Aorta (tissue), 5 donors: ENCODE measurements at places on chromosomes 6 and 20.
A peak's percentile ranks its signal among the peaks of the same experiment; 100 is the strongest.

GRCh38 chr6:31489086-31489485 lies 8.9 kb upstream of the MICB start:
- no peak overlapping the region for H3K4me3 ChIP-seq
- H3K27me3 ChIP-seq = no peaks in the 10 kb centered on the region
- H3K36me3 ChIP-seq = no peaks in the 10 kb centered on the region
- no peak overlapping the region for H3K27ac ChIP-seq
- no peaks in the 10 kb centered on the region for H3K4me1 ChIP-seq

DNA sequence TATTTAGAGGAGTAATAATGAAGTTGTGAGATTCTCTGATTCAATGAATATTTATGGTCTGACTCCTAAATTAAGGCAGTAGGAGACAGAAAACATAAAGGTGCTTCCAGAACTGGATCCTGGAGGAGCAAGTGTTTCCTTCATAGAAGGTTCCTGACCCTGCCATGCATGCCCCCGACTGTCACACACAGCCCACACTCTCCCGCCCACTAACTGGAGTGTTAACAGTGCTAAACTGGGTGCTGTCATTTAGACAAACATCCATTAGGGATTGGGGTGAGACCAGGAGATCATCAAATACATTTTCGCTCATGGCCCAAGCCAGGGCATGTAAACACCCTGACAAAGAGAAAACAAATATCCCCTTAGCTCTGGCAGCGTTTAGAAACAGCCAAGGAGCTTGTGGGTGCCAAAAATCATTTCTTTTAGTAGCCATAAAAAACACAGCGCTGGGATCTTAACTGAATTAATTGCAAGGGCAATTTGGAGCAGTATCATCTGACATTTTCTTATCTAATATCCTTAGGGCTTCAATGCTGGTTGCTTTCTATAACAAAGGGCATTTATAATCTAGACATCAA lies 46.8 kb downstream of the INSM1 start:
- H3K4me1 ChIP-seq = no peaks in the 10 kb centered on the region
- H3K36me3 ChIP-seq = no peaks in the 10 kb centered on the region
- H3K27me3 ChIP-seq = no peaks in the 10 kb centered on the region
- no peak overlapping the region for H3K4me3 ChIP-seq
- no peak overlapping the region for H3K27ac ChIP-seq

- no peaks in the 10 kb centered on the region for H3K36me3 ChIP-seq
- DNase-seq = no peak
- H3K27ac ChIP-seq = no peak overlapping the region
- no peak overlapping the region for H3K4me3 ChIP-seq
- no peaks in the 10 kb centered on the region for H3K27me3 ChIP-seq
Measured at GRCh38 chr6:67127041-67127440, 1420.0 kb upstream of the EYS start.

GRCh38 chr6:88662163-88662580 lies 301.2 kb downstream of the RNGTT start:
- no peaks in the 10 kb centered on the region for H3K27me3 ChIP-seq
- H3K4me1 ChIP-seq = no peaks in the 10 kb centered on the region
- DNase-seq = no peak
- H3K27ac ChIP-seq = no peak overlapping the region
- no peak overlapping the region for H3K4me3 ChIP-seq

GRCh38 chr6:6611486-6611885 lies 23.0 kb downstream of the LY86 start:
- H3K36me3 ChIP-seq = no peaks in the 10 kb centered on the region
- H3K27me3 ChIP-seq = no peaks in the 10 kb centered on the region
- H3K27ac ChIP-seq = no peak overlapping the region
- H3K4me3 ChIP-seq = no peak overlapping the region
- no peak for DNase-seq

DNA sequence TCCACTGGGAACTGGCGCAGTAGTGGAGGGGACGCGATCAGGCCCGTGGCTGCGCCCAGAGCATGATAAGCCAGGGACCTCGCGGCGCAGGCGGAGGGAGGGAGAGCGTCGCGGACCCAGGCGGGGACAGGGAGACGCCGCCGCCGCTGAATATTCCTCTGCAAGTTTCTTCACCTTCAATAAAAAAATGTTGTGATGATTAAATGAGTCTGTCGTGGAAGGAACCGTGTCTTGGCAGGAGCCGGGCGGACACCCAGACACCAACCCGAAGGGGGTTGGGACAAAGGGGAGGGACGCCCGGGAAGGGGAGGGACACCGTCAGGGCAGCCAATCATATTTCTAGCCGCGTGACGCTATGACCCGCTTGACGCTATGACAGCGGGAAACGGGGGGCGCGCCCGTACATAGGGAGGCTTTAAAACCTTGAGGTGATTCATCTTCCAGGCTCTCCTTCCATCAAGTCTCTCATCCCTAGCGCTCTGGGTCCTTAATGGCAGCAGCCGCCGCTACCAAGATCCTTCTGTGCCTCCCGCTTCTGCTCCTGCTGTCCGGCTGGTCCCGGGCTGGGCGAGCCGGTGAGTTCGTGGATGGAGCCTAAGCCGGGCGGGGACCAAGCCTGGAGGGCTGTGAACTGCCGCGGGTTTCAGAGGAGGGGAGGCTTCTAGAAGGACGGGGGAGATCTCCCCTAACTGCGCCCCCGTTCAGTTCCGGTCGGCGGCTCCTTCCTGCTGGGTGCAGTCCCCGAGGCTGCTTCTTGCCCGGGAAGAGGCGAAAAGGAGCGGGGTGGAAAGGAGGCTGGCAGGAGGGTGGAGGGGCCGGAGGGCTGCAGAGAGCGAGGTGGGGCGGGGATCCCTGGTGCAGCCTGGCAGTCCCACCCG lies at the start of gene ULBP2:
Gene ULBP2 (plus strand): TSS at position 432 of the 878 bp plus-strand sequence. CDS start 59 bp downstream, at position 491.
- H3K27me3 ChIP-seq = no peaks in the 10 kb centered on the region
- no peaks in the 10 kb centered on the region for H3K36me3 ChIP-seq
- DNase-seq = peak; percentile 94
- H3K4me1 ChIP-seq = no peaks in the 10 kb centered on the region

DNA sequence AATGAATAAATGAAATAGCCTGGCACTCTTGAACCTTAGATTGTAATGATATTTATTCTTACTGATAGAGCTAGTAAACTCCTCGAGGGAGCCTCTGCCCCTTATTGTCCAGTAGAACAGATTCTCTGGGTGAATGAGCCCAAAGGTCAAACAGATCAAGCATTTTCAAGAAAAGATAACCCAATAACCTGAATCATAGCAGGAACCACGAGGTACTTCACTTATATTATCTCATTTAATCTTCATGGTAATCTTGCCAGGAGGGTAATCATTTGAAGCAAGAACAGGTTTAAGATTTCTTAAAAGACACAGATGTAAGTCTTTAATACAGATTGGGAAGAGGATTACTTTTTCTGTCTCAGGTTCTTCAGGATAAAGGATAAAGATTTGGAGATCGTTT lies 17.0 kb upstream of the TBCC start:
- peaks cover 2% of the 10 kb centered on the region for H3K36me3 ChIP-seq
- no peaks in the 10 kb centered on the region for H3K4me1 ChIP-seq
- H3K27ac ChIP-seq = no peak overlapping the region
- no peak for DNase-seq
- no peak overlapping the region for H3K4me3 ChIP-seq
- no peaks in the 10 kb centered on the region for H3K27me3 ChIP-seq

DNA sequence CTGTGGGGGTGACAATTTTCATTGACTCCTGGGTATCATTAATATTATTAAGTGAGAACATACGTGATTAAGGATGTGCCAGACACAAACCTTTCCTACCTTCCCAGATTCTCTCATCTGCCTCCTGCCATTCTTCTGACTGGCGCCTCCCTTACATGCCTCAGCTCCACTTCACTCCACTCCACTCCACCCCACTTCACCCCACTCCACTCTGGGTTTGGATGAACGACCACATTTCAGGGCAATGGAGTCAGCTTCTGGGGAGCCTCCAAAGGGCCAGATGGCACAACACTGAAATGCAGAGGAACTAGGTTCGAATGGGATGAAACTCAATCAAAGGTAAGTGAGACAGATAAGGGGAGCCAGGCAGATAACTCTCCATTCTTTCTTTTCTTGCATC lies 40.5 kb upstream of the LRRC1 start:
- H3K36me3 ChIP-seq = no peaks in the 10 kb centered on the region
- no peaks in the 10 kb centered on the region for H3K27me3 ChIP-seq
- no peak overlapping the region for H3K27ac ChIP-seq
- H3K4me1 ChIP-seq = no peaks in the 10 kb centered on the region
- no peak for DNase-seq

DNA sequence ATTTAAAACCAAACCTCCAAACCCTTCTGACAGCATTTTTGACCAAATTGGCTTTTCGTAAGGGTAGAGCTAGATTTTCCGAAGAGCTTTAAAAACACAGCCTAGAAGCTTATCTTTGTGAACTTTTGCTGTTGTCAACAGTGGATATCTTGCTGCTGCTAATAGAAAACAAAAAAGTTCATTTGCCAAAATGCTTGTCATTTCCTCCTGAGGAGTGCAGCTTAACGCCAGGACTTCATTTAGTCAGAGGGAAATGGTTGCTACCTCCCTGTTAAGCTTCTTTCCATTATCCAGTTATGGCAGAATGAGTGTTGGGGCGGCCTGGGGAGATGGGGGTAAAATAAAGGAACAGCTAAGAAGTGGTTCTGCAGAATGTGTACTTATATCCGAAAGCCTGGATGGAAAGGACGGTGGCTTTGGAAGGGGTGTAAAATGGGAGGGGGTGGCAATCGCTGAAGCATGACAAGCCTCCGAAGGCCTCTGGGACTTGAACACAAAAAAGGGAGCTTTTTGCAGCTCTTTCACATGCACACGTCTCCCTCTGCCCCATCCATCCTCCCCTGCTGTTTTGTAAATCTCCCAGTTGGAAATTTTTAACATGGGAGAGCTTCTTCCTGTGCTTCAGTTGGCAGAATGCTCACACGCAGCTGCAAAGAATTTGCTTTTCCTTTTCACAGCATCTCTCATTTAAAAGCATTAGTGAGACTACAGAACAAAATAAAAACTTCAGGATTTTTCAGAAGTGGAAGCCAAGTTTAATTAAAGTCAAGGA lies 22.5 kb downstream of the JARID2 start:
- DNase-seq = no peak
- H3K4me1 ChIP-seq = no peaks in the 10 kb centered on the region
- H3K36me3 ChIP-seq = no peaks in the 10 kb centered on the region
- no peak overlapping the region for H3K4me3 ChIP-seq
- no peak overlapping the region for H3K27ac ChIP-seq
- no peaks in the 10 kb centered on the region for H3K27me3 ChIP-seq

- no peak overlapping the region for H3K4me3 ChIP-seq
- H3K27me3 ChIP-seq = no peaks in the 10 kb centered on the region
- no peak for DNase-seq
- peaks cover 8% of the 10 kb centered on the region for H3K4me1 ChIP-seq
Measured at GRCh38 chr6:143823548-143823947, 19.6 kb upstream of the LTV1 start.

DNA sequence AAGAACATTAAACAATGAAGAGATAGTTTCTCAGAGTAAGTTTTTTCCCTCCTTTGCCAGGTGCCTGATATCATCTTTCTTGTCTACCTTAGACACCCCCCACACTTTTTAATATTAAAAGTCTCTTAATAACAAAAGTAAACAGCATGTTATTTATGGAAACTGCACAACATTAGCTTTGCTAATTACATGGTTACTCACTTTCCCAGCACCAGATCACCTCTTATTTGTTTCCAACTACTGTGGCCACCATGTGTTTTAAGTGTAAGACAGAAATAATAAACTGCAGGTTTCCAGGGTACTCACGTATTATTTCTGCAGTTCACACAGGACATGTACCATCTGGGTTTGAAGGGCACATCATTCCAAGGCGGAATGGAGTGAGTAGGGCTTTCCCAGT lies 125.0 kb downstream of the TRMT11 start:
- H3K4me1 ChIP-seq = no peaks in the 10 kb centered on the region
- no peak for DNase-seq
- H3K27ac ChIP-seq = no peak overlapping the region
- no peak overlapping the region for H3K4me3 ChIP-seq
- no peaks in the 10 kb centered on the region for H3K27me3 ChIP-seq

DNA sequence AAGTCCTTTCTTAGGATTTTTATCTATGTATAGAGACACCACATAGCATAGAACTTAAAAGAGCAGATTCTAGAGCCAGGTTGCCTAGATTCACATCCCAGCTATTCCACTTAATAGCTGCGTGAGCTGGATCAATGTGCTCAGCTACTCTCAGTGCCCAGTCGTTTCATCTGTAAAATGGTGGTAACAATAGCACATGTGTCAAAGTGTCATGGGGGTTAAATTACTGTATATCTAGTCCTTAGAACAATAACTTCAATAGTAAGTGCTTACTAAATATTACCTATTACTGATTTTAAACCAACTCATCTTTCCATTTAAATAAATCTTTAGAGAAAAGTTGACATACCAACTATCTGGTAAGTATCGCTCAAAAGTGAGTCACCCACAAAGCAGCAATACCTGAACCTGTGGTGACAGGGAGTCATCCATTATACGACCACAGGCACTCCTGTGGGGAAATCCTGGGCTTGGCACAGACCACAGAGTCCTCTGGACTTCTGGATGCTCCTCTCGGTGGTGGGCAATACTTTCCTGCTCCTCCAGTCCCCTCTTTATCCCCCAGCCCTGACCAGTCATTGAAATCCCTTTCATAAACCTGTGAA lies 154.8 kb downstream of the PDSS2 start:
- no peaks in the 10 kb centered on the region for H3K27me3 ChIP-seq
- H3K4me1 ChIP-seq = no peaks in the 10 kb centered on the region
- DNase-seq = no peak

DNA sequence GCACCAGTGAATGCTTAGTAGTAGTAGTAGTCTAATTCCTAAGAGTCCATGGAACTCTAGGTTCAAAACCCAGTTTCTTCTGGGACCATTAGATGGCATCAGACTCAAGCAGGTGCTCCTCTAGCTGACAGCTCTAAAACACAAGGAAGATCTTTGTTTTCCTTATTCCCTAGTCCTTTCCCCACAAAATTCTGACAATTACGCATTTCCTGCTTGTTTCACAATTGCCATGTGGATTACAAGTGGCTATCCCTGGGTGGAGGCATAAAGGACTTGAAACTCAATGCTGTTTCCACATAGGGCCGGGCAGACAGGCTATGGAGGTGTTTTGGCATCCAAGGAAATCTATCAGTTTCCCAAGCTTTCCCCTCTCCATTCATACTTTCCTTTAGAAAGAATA lies 9.2 kb upstream of the HLA-DOB start:
- H3K36me3 ChIP-seq = peaks cover 2% of the 10 kb centered on the region
- no peak for DNase-seq
- H3K27me3 ChIP-seq = no peaks in the 10 kb centered on the region
- no peak overlapping the region for H3K27ac ChIP-seq

- no peaks in the 10 kb centered on the region for H3K36me3 ChIP-seq
- no peak overlapping the region for H3K4me3 ChIP-seq
- no peaks in the 10 kb centered on the region for H3K4me1 ChIP-seq
- no peak for DNase-seq
- H3K27me3 ChIP-seq = no peaks in the 10 kb centered on the region
Measured at GRCh38 chr6:30154709-30155519, 6.1 kb downstream of the TRIM10 start.
